ENCODE measurements at places on chromosomes 7 and 10. TPM values are rescaled to one million over a fixed set of nuclear protein-coding genes. Genes with fewer than 3 reads are reported as not detected.

DNA sequence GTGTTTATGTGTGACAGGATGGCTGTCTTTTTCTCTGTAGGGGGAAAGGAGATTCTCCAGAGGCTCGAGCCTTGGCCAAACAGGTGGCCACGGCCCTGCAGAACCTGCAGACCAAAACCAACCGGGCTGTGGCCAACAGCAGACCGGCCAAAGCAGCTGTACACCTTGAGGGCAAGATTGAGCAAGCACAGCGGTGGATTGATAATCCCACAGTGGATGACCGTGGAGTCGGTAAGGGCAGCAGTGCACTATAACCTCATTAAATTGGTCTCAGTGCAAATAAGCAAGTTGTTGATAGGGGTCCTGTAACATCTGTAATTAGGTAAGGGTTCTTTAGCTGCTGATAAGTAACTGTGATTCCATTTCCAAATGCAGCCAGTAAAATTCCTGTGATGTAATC is 56.4 kb downstream of the AP3M1 start:
- no peak for DNase-seq

- DNase-seq: no peak
These were observed 28.5 kb downstream of the ZC3HC1 start for GRCh38 chr7:130022623-130023175.

- DNase-seq: no peak
These were observed 14.6 kb upstream of the PWWP2B start for GRCh38 chr10:132382231-132382922.

DNA sequence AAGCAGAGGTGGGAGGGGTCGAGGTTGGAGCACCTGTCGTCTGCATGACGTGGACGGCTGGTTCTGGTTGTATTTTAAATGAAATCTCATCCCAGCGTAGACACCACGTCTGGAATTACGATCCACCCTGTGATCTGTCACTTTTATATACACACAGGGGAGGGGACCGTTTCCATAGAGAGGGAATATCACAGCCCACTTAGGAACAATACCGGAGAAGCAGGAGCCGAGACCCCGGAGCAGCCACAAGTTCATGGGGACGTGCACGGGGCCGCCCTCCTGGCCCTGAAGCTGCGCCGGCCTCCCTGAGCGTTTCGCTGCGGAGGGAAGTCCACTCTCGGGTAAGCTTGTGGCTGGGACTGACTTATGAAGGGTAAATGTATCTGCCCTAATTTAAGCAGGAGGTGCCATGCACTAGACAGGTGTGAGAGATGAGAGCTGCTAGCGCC is at the start of gene UCN3:
Gene UCN3, plus strand, starts transcription at position 77 of the 449 bp plus-strand sequence. CDS start 8,755 bp downstream, outside the sequence.
- no peak for DNase-seq

DNA sequence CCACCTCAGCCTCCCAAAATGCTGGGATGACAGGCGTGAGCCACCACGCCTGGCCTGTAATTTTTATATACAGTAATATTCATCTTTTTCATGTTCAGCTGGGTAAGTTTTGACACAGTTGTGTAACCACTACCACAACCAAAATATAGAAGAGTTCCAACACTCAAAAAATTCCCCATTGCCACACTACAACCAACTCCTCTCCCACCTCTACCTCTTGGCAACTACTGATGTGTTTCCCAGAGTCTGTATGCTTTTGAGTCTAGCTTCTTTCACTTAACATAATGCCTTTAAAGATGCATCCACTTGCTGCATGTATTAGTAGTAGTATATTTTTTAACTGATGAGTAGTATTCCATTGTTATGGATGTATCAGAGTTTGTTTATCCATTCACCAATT is 90.7 kb downstream of the SRPK2 start:
- DNase-seq: no peak

DNA sequence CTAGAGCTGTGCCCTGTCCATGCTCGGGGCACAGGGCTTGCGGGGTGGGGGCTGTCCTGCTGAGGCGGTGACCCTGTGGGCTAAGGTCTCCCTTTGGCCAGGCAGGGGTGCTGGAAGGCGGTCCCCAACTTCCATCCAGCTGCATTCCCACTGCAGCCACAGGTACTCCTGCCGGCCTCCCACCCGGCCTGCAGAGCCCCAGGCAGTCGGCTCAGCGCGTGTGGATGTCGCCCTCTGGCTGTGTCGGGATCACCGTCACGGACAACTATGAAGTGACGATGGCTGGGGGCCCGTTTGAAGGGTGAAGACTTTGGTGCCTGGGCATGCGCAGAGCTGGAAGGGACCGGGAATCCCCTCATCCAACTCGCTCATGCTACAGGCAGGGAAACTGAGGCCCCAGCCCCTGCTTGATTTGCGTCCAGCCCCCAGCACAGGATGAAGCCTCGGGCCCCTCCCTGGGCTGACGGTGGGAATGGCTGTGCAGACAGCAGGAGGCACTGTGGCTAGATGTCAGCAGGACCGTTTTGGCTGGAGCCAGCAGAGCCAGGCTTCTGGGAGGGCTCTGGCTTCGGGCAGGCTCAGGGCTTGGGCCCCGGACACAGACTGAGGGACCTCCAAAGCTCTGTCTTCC is 2.3 kb upstream of the TMEM184A start:
- peak; percentile 56 for DNase-seq

DRGX gene
- not detected for total RNA-seq
